ENCODE measurements at places on chromosomes 5 and 9. TPM values are rescaled to one million over a fixed set of nuclear protein-coding genes. Genes with fewer than 3 reads are reported as not detected.
A peak's percentile ranks its signal among the peaks of the same experiment; 100 is the strongest.

DNA sequence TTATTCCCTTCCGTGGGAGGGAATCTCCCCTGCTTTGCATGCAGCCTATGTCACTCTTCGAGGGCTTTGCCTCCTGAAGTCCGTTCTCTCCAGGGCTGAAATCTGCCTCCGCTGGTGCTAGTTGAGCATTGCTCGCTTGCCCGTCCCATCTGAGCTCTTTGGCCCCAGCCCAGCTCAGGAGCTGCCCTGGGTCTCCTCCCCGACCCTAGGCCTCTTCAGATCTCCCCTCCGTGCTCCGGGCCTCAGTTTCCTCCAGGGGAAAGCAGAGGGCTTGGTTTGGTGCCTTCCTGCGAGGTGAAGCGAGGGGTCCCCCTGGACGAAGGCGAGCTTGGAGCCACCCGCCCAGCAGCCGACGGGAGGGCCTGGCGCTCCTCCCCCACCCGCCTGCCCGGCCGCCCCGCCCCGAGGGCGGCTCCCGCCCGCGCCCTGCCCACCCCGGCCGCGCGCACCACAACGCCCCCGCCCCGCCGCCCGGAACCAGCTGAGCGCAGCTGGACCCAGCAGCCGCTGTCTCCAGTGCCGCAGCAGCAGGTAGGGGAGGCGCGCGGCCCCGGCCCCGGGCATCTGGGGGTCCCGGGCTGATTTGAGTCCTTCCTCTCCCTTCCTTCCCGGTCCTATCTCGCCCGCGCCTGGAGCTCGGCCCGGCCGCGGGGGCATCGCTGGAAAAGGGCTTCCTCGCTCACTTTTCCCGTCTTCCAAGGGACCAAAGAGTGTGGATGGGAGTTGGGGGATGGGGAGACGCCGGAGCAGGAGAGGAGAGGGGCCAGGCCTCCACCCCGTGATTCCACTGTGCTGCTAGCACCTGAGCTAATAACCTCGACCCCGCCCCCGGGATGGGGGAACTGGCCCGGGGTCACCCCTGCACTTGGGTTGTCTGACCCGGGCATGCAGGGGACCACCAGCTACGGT, at the start of gene GSN:
Gene GSN, plus strand, starts transcription at position 474 of the 909 bp plus-strand sequence. CDS start 33,810 bp downstream, outside the sequence.
- DNase-seq = peak; percentile 78

- DNase-seq = no peak
Measured at GRCh38 chr9:21244836-21245235, 5.0 kb upstream of the IFNA14 start.

Gene SLC2A6
- total RNA-seq = 15.0 TPM

Gene SLC44A1
- 6.5 TPM for total RNA-seq

GRCh38 chr9:133950629-133951111, 41.5 kb downstream of the VAV2 start:
- DNase-seq = no peak

GRCh38 chr5:180598316-180598701, 7.0 kb upstream of the SCGB3A1 start:
- DNase-seq = no peak

DNA sequence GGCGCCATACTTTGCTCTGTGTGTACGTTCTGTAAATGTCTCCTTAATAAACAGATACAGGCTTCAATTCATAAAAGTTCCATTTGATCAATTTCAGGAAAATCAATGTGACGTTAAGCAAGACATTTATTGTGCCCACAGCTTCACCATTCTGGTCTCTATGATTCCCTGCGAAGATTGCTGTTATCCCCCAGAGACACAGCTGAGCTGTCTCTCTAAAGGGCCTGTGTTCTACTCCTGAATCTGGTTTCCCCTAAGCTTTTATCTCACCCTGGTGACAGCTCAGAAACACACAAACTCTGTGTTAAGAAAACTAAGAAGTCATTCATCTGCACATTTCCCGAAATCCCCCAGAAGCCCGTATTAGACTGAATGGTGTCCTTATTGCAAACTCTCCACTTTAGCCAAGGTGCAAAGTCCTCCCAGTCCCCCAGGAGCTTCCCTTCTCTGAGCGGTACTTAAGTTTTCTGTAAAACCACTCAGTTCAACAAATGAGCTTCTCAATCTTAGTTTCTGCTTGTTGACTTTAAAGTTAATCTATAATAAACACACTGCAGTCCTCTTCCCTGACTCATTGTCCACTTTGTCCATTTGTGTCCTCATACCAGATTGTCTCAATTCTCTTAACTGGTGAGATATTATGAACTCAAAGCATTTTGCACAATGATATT, 1.4 kb upstream of the C5orf15 start:
- no peak for DNase-seq

Gene C5orf47
- not detected for total RNA-seq

Gene PSD2
- total RNA-seq = not detected
